ENCODE measurements at places on chromosomes 12 and 14.

GRCh38 chr12:75571656-75572205 is 60.3 kb upstream of the KRR1 start:
- no peak for DNase-seq

- DNase-seq, result no peak
These were observed 32.0 kb upstream of the CDKN3 start for GRCh38 chr14:54364555-54365415.

DNA sequence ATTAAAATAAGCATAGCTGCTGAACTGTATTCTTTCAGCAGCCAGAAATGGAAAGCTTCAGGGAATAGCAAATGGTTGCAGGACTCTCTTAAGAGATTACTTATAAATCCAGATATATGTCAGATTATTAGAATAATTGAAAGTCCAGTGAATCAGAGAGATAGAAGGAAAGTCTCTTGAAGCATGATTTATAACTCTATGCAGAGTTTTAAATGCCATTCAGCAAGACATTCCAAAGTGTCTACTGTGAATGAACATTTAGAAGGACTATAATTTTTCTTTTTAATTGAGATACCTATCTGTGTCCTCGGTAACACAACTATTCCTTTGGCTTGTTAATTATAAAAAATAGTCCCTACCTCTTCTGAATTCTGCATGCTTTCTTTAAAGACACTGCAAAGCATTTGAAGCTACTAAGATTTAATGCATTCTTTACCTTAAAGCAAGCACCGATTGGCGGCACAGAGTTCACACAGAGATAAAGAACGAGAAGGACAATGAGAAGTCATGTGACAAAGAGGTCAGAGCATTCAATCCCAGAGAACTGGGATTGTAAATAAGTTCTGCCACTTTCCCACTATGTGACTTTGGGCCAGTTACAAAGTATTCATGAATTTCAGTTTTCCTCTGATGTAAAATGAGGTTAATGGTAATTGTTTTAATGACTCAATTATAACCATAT is 371.0 kb upstream of the ATP2B1 start:
- no peak for DNase-seq

- DNase-seq, result no peak
These were observed 32.6 kb downstream of the MLXIP start for GRCh38 chr12:122111089-122111641.

DNA sequence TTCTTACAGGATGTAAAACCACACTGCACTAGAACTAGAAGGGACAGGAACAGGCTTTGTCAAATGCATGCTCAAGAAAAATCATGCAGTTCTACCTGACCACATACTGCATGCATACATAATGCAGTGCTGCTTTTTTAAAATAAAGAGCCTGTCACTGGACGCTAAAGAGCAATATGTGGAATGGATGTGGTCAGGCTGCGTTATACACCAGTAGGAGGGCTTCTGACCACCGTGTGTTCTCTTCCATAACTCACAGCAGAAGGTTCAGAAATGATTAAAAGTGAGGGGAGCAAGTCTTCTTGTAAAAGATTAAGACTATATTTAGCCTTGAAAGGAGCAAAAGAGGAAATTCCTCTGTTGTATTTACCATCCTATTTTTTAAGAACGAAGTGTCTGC is 392.0 kb downstream of the EMP1 start:
- no peak for DNase-seq

GRCh38 chr12:71732357-71732712 is 22.3 kb upstream of the RAB21 start:
- DNase-seq, result no peak

DNA sequence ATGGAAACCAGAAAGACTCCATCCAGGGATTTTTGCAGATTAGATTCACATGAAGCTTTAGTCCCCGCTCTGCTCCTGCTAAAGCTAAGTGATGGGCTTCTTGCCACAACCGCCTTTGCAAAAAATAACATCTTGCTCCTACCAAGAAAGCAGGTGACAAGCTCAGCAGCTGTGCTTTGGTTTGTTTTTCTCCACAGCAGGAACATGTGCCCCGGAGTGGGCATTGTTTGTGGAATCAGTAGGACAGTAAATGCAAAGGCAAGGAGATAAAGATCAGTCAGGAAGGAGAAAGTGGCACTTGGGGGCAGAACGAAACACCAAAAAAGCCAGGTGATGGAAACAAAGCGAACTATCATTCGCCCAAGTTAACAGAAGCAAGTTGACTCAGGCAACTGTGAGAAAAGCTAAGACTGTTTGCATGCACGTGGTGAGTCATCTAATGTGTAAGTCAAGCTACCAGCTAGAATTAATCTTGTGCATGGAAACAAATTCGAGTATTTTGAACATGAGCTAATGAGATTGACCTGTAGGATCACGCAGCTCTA is 165.5 kb upstream of the PLXNC1 start:
- no peak for DNase-seq

GRCh38 chr12:122880668-122881067 is 15.3 kb downstream of the VPS37B start:
- no peak for DNase-seq

DNA sequence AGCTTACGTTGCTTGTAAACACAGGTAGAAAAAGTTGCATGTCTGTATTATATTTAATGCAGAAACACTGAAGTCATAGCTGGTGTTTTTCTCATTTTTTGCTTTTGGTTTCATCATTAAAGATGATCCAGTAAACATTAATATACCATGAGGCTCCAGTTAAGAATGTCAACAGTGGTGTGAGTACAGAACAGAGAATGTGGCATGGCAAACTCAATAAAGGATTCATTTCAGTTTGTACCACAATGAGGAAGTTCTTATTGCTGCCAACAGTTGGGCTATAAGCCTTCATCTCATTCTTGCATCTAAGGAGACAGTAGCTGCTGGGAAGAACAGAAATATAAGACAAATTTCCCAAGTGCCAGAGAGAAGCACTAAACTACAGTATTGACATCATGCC is 72.1 kb upstream of the ST8SIA1 start:
- no peak for DNase-seq

- no peak for DNase-seq
These were observed 89.7 kb upstream of the MYF6 start for GRCh38 chr12:80617733-80618132.

DNA sequence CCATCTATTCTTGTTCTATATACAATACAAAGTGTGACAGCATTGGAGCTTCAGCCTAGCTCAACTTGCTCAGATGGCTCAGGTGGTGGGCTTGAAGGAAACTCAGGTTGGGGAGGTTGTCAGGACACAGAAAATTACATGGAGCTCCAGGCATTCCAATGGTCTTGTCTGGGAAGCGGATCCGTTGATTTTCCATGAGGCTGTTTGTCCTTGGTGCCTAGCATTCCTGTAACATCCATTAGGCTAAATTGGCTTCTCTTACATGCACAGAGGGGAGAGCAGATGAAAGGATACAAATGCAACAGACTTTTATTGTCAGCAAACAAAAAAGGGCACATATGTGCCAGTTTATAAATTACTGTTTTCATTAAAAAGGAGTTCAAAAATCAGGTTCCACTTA is 75.5 kb upstream of the OTX2 start:
- DNase-seq, result no peak

- no peak for DNase-seq
These were observed 38.1 kb downstream of the EML1 start for GRCh38 chr14:99831303-99831702.

DNA sequence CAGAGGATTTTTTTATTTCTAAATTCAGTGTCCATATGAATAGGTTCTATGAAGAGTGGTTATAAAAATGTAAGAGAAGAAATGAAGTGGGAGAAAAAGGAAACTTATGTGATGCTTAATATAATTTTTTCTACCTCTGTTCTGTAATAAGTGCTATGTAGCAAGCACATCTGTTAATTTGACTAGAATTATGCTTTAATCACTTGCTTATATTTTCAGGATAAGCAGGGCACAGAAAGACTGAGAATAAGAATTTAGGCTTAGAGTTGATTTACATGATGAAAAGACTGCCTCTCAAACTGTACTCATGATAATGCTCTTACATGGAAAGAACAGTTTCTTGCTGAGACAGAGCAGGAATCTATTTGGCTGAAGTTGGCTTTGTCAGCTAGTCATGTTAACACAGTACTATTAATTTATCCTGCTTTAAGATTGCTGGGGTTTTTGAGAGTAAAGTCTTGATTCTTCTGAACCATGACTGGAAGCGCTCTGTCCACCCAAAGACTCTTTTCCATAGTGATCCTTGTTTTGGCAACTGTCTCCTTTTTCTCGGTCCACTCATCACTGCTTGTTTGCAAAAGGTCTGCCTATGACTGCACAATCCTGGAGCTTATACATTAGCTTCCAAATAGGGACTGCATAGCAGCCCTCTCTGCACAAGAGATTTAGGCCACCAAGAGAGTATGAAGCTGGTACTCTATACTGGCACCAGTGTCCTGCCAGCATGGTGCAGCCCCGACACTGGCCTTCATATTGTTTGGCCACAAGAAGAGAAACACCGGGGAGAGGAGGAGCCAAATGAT is 98.8 kb downstream of the AKAP6 start:
- DNase-seq, result no peak

GRCh38 chr12:579420-580110 is 83.7 kb downstream of the NINJ2 start:
- DNase-seq, result no peak

DNA sequence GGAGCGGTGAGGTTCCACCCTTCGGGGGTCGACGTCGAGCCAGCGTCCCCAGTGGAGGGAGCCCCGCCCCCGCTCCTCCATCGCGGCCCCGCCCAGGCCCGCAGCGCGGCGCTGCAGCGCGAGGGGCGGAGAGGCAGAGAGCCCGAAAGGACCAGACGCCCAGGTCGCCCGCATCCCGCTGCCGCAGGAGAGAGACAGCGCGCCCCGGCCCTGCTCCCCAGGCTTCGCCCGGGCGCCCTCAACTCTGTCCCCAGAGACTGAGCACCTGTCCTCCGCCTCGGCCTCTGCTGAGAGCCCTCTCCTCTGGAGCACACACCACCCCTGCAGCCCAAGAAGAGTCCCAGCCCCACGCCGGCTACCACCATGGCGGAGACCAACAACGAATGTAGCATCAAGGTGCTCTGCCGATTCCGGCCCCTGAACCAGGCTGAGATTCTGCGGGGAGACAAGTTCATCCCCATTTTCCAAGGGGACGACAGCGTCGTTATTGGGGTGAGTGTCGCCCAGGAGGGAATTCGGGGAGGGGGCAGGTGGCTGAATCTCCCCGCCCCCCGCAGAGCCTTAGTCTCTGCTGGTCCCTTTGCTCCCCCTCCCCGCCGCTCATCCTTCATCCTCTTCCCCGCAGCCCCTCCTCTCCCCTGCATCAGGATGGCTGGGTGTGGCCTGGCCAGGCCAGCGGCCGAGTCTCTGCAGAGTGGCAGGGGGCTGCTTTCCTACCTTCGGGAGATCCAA is at the start of gene KIF5A:
TSS of gene KIF5A (plus strand) at position 136 of the 732 bp plus-strand sequence. CDS start at position 364, 228 bp downstream.
- peak; percentile 41 for DNase-seq

DNA sequence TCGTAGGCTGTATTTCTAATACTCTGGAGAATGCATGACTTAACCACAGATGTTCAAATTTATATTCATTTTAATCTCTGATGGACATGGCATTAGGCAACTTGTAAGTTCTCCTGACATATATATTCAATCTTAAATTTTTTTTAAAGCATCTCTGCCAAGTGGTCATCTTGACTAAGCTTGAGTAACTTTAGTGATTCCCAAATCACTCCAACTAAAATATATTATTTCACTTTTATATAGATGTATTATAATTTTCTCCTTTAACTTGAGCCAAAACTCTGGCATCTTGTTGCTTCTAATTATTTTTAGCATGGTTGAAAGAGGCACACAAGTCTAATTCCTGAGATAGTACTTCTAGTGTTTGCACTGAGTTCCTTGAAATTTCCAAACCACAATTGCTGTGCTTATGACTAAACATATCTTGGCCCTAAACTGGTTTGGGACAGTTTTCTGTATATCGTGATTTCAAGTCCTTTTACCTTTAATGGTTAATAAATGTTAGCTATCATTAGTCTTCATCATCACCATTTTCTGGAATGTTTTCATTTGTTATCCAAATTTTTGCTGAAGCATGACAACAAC is 8.4 kb downstream of the LRFN5 start:
- no peak for DNase-seq

- no peak for DNase-seq
These were observed 21.0 kb upstream of the PPP1R13B start for GRCh38 chr14:103868242-103868897.

GRCh38 chr12:124028555-124028925 is 55.5 kb downstream of the ZNF664 start:
- DNase-seq, result no peak

DNA sequence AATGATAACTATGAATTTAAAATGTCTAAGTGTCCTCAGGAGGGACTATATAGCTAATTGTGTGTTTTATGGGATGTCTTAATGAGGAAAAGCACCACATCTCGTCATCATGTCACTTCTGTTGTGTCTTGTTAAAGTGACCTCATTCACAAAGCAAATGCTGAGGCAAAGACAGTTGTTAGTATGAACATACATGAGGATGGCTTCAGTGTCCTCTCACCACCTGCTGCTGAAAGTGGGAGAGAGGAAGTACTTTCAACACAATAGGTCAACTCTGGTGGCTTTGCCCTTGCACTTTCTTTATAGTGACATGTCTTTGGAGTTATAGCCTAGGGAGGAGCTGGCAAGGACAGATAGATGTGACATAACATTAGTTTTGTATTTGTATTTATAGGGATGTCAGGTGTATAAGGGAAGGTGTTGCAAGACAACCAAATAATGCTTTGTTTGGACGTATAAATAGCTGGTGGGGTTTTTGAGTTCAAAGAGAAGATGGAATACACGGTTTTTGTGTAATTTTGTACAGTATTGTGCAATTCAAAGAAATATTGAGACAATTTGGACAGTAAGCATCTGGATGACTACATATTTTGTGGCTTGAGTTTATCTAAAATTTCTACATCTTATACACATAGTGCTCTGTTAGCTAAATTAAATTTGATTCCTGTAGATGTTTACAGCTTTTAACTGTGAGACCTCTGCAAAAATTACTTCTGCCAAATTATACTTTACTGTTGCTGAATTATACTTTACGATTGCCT is 131.7 kb upstream of the ATP2B1 start:
- DNase-seq, result no peak

DNA sequence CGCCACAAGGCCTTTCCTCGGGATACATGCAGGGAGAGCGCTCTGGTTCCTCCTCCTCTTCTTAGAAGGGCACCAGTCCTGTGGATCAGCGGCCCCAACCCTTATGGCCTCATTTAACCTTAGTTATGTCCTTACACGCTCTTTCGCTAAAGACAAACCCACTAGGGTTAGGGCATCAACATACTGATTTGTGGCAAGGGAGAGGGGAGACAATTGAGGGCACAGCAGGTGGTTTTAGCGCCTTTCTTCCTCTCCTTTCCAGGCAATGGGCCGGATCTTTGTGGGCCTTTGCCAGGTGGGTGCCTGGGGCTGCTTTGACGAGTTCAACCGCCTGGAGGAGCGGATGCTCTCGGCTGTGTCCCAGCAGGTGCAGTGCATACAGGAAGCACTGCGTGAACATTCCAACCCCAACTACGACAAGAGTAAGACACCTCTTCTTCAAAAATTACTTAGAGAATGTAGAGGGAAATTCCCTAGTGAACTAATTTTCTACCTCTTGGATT is 43.6 kb downstream of the DYNC1H1 start:
- no peak for DNase-seq

GRCh38 chr12:56229916-56230431 is at the start of gene SLC39A5:
Gene SLC39A5 (plus strand): TSS chr12:56230051. CDS start chr12:56231275, 1,224 bp downstream.
- DNase-seq, result no peak

GRCh38 chr14:104112609-104113571 is 25.5 kb upstream of the KIF26A start:
- no peak for DNase-seq
